ENCODE measurements at places on chromosomes 11 and 22.

GRCh38 chr11:124109377-124109776 is 5.9 kb upstream of the VWA5A start:
- DNase-seq, result no peak

GRCh38 chr11:114140826-114141225 is 81.3 kb downstream of the ZBTB16 start:
- DNase-seq, result no peak

- DNase-seq, result no peak
Measured at GRCh38 chr11:96306933-96307775, 35.8 kb downstream of the MAML2 start.

DNA sequence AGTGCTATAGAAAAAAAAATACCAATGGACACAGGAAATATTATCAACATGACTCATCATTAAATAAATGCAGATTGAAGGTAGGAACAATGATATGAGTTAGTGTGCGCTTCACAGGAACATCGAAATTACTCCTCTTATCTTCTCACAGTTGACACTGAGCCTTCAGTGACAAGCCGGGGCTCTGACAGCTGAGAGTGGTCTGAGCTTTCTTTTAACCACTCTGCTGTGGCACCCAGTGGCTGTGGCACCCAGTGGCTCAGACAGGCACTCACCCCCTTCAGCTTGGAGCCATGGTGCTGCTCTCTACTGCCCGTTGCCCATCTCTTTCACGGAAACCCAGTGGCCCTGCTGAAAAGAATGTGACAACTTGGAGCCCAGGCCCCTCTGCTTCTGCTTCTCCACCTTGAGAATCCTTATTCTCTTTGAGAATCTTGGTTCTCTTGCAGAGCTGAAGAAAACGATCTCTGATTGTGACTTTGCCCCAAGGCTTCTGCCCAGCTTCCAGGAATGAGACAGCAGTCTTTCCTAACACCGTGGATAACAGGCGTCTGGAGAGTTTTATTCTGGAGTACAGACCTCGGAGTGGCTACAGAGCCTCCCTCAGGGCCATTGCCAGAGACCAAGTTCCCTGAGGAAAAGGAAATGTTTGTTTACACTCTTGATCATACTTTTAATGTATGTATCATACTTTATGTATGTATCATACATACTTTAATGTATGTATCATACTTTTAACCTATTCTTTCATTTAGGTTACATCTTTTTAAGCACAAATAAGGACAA is 37.1 kb upstream of the OR8B8 start:
- no peak for DNase-seq

DNA sequence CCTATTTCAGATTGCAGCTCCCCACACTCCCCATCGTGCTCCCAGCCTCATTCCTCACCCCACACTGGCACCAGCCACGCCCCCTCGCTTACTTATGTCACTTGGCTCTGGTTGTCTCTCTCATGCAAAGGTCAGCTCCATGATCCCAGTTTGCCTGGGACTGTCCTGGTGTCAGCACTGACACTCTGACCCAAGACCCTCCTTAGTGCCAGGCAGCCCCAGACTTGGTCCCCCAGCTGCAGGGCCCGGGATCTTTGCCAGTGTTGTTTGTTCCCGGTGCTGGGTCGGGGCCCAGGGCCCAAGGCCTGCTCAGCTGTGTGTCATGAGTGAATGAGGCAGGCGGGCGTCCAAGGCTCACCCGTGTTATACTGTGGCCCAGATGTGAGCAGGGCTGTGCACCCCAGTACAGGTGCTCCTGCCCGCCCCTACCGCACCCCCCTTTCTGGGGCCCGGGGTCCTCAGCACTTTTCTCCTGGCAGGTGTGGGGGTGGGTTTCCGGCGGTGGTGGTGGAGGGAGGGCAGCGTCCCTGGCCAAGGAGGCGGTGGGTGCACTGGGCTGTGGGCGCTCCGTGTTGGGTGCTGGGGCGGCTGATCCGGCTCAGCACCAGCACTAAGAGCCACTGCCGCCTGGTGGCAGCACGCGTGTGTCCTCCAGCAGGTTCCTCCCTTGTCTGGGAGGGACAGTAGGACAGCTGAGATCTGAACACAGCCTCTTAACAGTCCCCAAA is 19.5 kb downstream of the IL17REL start:
- DNase-seq, result peak; percentile 72

DNA sequence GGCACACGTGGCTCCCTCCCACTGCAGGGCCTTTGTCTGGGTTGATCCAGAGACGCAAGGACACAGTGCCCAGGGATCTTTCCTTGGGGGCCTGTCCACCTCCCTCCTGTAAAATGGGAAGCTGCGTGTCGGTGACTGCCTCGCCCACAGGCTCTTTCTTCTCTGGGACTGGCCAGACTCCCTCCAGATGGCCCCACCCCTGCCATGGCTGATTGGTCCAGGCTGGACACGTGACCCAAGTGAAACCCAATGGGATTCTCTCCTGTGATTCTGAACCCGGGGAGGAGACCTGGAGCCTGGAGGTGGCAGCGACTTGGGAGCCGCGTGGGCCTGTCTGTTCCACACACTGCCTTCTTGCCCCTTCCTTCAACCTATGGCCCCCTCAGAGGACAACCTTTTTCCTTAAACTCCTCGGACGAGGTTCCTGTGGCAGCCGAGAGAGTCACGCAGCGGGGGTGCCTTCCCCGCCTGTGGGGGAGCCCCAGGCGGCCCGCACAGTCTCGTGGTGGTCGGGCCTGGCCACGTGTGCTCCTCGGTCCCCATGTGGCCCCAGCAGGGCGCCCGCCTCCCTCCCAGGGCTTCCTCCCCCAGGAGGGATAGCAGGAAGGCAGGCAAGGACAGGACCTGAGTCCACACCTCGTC is 12.4 kb upstream of the MPPED1 start:
- no peak for DNase-seq

GRCh38 chr11:126499131-126499752 is 143.8 kb downstream of the ST3GAL4 start:
- DNase-seq, result no peak

DNA sequence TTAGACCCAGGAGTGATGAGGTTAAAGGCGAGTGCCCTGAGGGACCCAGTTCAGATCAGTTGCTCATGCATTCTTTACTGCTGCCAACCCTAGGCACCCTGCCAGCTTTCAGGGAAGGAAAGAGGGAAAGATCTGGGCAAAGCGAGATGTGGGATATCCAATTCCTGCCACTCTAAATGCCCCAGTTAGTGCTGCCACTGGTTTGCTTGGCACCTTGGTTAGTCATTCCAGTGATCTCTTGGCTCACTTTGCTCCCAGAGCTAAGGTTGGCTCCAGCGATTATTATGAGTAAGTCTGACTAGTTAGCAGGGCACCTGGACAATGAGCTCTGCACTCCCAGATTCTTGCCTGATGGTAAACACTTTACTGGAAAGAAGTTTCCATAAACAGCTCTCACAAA is 85.0 kb downstream of the INSC start:
- DNase-seq, result no peak

GRCh38 chr22:23497016-23497885 is 82.8 kb downstream of the IGLL1 start:
- no peak for DNase-seq

GRCh38 chr11:134248910-134249480 is 4.2 kb downstream of the THYN1 start:
- DNase-seq, result no peak

DNA sequence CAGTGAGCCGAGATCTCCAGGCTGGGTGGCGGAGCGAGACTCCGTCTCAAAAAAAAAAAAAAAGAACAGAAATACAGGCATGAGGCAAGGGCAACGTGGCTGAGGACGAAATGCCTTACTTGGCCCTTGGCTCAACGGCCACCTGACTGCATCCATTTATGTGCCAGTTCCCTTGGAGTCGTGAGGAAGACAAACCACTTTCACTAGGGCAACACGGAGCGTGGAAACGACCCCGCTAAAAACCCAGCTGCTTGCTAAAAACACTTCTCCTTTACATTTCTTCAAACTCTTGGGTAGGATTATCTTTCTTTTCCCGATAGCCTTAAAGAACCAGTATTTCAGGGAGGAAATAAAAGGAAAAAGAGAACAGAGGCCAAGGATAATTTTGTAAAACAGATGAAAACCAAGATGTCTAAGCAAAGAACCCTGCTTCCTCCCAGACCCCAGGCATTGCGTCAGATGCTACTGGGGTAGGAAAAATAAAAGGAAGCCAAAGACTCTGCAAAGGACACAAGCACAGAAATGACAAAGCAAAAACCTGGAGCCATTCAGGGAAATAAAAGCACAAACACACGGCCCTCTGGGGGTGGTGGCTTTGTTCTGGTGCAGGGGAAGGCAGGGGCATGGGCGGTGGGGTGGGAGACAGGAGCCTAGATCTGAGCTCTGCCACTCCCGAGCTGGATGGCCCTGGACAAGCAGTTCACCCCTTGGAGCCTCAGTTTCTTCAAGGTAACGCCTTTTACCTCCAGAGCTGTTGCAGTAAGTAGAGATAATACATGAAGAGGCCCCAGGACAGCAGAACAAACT is 37.0 kb downstream of the PC start:
- peak; percentile 50 for DNase-seq

DNA sequence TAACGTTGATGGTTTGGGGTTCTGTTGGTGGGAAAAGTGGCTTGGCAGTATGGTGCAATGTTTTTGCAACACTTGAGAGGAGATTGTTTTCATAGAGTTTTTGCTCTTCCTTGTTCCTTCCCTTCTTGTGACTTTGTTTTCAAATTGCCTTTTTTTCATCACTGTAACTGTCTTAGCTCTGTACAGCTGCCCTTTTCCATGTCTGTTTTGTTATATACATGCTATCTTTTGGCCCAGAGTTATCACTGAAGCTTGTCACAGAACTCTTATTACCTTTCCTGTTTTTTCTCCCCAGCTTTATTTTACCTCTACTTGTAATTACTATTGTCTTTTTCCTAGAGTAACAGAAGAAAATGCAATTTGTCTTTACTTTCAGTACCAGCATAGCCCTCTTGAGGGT is 154.1 kb downstream of the DDX10 start:
- no peak for DNase-seq

GRCh38 chr11:69644071-69644961 is 3.4 kb downstream of the CCND1 start:
- no peak for DNase-seq

DNA sequence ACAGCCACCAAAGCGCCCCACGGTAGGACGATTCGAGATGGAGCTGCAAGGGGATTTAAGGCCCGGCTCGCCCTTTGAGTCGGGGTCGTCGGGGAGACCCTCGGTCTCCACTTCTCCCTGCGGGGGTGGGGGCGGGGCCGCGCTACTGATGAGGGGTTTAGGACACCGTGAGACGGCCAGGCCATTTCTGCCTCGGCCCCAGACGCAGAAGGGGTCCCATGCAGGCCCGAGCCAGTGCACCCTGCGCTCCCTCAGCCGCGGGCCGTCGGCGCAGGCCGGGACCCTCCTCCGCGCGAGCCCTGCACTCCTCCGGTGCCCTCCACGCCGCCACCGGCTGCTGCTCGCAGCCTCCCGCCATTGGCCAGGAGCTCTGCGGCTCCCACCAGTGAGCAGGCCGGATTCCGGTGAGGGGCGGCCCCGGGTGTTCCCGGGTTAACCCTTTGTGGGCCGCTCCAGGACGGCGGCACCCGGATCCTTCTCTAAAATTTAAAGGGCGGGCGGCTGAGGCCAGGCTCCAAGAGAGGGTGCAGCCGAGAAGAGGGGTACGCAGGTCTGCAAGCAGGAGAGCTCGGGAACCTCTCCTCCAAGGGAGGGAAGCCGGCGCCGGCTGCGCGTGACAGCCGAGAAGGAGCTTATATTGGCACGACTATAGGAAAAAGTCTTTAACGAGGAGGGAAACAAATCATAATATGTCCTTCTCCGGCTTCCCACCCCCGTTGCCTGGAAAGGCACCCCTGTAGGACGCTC is 18.0 kb downstream of the CREB3L1 start:
- DNase-seq, result peak; percentile 74

- DNase-seq, result no peak
Measured at GRCh38 chr11:124445646-124446150, at the start of gene OR8B8. Gene OR8B8 (minus strand): TSS chr11:124445696. CDS start chr11:124441085, 4,611 bp downstream.

DNA sequence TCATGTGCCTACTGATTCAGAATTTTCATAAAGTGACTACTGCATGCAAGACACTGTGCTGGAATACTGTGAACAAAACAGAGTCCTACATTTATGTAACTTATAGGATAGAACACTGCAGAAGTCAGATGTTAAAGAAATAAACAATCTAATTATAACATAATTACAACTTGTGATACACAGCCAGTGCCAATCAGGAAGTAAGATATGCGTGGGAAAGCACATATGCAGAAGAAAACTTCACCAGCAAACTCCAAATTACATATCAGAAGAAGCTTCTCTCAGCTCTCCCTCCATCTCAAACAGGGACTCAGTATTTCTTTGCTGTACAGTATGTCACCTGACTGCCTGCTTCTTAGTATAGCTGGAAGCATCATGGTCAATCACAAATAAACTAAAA is 37.4 kb downstream of the PAK1 start:
- DNase-seq, result no peak

- DNase-seq, result no peak
Measured at GRCh38 chr11:111735262-111736116, 30.7 kb downstream of the PPP2R1B start.

DNA sequence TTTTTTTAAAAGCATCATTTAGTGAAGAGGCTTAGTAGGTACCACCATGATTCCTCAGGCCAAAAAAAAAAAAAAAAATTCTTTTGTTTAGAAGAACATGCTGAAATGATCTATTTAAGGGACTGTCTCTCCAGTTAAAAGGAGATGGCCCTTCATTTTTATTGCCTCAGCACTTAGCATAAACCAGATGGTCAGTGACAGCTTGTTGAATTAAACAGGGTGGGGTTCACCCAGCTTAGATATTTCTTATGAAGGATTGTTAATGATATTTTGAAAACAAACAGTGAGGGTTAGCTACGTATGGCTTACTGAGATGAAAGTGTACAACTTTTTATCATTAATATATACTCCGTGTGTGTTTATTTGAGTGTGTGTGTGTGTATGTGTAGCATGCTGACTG is 203.7 kb downstream of the FAM181B start:
- DNase-seq, result no peak

DNA sequence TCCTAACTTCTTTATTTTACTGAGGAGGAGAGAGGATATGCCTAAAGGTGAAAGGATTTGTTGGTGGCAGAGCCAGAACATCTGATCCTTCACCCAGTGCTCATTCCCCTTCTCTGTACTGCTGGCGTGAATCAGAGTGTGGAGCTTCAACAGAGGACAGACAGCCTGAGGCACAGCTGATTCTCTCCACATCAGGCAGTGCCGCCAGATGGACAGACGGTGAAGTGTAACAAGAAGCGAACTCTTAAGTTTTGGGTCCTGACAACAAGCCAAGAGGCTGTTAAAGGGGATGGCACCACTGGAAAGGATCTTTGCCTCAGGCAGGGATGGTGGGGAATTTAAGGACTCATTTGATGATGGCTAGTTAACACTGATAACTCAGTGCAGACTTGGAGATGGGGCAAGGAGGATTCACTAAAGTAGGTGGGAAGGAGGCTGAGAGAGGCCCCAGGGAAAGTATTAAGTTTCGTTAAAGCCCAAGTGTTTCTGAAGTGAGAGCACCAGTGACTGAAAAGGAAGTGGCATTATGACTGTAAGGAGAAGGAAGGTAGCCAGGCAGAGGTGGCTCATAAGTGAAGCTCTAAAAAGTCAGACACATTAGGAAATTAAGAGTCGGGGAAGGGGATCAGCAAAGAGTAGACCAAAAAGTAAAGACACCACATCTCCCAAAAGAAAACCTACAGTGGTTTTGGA is 81.3 kb downstream of the CLPB start:
- no peak for DNase-seq

- DNase-seq, result no peak
Measured at GRCh38 chr22:25397616-25398015, 166.9 kb upstream of the GRK3 start.

- no peak for DNase-seq
Measured at GRCh38 chr11:72036687-72037086, 38.0 kb downstream of the IL18BP start.
